Esophagus mucosa (tissue), 1 donor: ENCODE measurements at places on chromosomes 4 and X.

GRCh38 chr4:90857081-90857820 is 730.1 kb downstream of the CCSER1 start:
- no peak for ATAC-seq

- ATAC-seq = no peak
Measured at GRCh38 chrX:123405231-123405630, 221.2 kb downstream of the GRIA3 start.

GRCh38 chrX:53268173-53268572 is 13.2 kb downstream of the IQSEC2 start:
- ATAC-seq = peak; percentile 76

- no peak for ATAC-seq
Measured at GRCh38 chr4:142567620-142568451, 278.3 kb downstream of the INPP4B start.

DNA sequence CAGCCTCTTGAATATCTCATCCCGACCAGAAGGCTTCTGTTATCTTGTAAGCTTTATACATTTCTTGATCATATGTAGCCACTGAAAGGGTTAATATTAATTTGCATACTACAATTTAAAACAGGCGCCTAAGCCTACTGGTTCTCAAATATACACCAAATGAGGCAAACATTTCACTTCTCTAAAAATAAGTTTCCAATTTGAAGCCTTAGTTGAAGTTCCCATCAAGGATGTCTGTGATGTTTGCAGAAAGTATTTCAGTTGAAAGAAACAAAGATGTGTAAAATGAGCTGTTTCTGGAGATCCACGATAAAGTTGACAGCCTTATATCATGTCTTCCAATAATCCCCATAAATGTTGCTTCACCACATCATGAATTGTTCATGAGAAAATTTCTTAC is 70.6 kb downstream of the KIT start:
- ATAC-seq = no peak

DNA sequence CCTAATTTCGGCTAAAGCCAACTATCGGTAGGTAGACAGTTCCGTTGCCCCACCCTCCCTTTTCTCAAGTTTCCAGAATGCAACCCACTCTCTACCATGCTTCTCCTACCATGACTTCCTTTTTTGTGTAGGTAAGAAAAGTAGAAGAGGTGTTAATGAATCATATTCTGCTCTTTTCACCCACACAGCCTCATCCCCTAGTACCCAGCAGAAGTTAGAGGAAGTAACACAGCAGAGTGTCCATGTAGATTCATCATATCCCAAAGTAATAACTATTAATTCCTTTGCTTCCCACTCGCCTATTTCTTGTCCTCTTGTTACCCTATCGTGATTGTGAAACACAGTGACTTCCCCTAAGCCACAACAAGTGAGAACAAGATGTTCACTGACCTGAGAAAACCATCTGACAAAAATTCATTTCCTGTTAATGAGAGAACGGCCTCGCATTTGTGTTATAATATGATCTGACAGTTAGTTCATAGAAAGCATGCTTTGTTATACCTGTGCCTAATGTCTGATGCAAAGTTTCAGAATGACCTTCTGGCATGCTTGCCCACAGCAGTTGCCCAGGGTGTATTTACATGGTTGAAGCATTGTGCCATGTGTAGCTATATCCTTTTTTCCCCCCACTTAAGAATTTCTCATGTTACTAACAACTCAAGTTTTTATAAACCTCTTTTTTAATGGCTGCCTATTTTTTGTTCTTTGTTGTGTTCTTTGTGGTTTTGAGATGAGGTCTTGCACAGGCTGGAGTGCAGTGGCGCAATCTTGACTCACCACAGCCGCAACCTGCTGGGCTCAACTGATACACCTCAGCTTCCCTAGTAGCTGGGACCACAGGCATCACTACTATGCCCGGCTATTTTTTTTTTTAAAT is 185.6 kb downstream of the RAP1GDS1 start:
- peak; percentile 75 for ATAC-seq

- no peak for ATAC-seq
Measured at GRCh38 chr4:26594778-26595177, 10.9 kb downstream of the TBC1D19 start.

DNA sequence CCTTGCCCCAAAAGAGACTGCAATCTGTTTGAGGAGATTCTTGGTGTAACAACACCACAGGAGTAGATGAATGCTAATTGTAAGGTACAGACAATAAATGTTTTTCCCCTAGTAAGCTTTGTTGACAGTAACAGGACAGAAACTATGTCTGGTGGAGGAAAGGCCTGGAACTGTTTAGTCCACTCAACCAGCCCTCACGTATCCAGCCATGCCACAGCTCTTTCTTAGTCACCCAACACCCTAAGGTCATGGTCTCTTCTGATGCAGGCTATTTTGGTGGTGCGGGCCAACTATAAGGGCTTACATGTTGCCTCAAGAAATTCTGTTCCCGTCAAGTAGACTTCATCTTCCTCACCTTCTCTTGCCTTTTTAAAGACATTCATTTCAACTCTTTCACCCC is 75.9 kb upstream of the GAB1 start:
- ATAC-seq = no peak

DNA sequence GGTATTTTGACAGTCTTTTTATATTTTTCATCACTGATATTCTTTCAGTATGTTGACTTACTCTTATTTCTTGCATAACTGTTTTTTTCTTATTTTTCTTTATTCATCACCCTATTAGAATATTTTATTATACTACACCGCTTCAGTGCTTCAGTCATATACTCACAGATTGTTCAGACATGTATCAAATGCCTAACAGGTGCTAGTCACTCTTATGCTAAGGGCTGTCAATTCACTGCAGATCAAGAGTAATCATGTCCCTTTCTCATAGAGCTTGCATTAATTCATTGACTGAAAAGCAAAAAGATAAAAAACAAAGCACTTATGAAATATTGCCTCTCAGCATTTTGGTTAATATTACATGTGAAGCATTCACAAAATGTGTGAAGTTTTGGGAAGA is 1435.6 kb downstream of the STIM2 start:
- ATAC-seq = no peak

DNA sequence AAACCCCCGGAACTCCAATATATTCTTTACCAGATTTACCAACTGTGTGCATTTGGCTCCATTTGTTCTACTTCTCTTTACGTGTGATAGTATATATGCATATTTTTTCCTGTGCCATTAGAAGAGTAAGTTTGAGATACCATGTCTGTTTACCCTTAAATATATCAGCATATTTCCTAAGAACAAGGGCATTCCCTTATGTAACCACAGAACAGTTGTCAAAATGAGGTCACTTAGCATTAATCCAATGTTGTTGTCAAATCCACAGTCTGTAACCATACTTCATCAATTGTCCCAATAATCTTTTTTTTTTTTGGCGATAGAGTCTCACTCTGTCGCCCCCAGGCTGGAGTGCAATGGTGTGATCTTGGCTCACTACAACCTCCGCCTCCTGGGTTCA is 55.2 kb downstream of the TBC1D14 start:
- ATAC-seq = no peak

- no peak for ATAC-seq
Measured at GRCh38 chr4:55323375-55323774, 22.7 kb upstream of the SRD5A3 start.

DNA sequence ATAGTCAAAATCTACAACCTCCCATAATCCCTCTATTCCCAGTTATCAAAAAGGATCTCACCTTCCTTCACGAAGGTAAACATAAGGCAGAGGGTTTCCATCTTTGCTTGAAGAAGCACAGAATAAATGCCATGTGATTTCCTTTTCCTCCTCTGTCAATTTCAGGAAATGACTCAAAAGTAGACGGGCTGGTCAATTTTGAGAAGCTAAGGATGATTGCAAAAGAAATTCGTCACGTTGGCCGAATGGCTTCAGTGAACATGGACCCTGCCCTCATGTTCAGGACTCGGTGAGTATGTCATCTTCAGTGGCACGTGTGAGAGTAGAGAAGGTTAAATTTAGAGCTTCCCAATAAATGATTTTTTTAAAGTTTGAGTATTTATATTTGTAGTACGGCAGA is 240.2 kb downstream of the RAPGEF2 start:
- ATAC-seq = no peak

- no peak for ATAC-seq
Measured at GRCh38 chr4:72701987-72702819, 133.2 kb upstream of the ADAMTS3 start.

DNA sequence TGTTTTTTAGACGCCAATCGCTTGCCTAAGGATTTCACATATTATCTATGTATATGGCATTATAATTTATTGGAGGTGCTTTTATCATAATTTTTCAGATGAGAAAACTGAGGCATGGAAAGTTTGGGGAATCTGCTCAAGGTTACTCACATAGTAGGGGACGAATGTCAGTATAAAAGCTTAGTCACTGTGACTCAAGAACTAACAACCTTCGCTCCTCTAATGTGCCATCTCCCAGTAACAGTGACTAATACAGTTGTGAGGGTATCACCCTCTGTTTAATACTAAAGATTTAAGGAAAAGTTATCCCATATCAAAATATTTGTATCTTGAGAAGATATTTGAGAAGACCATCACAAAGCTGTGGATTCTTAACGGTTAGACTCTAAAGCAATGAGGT is 353.1 kb upstream of the SPOCK3 start:
- no peak for ATAC-seq

DNA sequence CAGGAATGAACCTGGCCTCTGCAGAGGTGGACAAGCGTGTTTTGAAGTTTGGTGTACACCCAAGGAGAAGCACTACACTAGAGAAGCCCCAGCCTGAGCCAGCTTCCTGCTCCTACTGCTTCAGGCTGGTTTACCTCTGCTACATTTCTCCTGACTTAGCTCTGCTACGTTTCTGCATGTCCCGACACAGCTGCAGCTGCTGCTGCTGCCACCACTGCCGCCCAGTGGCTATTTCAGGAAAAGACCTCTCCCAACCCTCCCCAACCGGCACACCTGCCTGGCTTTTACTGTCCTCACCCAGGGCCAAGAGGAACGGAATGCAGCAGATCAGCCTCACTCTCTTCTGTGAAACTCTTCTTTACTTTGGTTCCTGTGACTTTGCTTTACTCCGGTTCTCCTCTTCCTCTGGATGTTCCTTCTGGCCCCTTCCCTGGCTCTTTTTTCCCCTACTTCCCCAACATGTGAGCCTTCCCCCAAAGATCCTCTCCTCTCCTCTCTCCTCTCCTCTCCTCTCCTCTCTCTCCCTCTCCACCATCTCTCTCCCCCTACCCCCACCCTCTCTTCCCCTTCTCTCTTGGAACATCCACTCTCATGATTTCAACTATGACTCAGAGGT is 3.1 kb upstream of the P2RY4 start:
- peak; percentile 95 for ATAC-seq

- ATAC-seq = no peak
Measured at GRCh38 chr4:10461850-10462400, 4.7 kb upstream of the ZNF518B start.

DNA sequence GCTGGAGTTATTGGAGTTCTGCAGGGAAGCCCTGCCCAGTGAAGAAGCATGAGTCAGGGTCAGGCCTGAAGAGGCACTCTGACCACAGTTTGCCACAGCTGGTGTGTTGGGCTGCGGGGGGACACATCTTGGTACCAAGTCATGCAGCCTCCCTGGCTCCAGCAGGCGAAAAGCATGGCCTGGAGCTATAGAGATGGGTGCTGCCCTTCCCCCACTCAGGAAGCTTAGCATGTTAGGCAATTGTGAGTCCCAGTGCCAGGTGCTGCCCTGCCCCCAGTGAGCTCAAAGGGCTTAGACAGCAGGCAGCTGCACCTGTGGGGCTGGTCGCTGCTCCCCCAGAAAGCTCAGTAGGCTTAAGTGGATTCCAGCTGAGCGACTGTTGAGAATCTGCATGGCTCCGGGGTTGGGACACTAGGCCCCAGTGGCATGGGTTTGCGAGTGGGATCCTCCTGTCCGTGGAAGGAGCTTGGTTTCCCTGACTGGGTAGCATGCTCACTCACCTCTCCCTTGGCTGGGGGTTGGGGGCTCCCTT is 755.5 kb downstream of the GLUD2 start:
- ATAC-seq = no peak

DNA sequence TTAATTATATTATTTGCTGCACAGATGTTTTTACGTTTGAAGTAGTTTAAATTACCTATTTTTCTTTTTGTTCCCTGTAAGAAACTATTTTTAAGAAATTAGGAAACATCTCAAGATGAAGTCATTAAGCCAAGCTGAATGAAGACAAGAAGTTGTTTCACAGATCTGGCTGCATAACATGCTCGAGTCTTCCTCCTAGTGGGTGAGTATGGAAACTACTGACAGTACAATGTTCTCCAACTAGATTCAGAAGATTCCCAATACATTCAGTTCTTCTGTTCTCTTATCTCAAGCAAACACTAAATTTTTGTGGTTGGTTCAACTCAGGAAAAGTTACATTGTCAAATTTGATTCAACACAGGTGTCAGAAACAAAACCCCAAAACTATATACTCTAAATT is 256.8 kb upstream of the VCX start:
- peak; percentile 50 for ATAC-seq

DNA sequence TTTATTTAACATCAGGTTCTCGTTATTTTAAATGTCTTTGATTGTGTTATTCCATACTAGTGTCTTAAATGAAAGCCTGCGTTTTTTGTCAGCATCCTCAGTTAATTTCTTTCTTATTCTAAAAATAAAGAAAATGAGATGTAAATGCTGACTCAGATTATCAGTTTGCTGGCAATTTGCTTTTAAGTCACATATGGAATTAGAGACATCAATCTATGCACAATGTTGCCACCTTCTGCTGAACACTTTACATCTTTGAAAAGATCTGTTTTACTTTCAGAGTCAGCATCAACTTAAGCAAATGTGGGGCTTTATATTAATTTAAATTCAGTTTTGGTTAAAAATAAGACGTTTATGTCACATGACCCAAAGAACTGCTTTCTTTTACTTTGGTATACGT is 99.2 kb downstream of the ADGRL3 start:
- ATAC-seq = no peak

DNA sequence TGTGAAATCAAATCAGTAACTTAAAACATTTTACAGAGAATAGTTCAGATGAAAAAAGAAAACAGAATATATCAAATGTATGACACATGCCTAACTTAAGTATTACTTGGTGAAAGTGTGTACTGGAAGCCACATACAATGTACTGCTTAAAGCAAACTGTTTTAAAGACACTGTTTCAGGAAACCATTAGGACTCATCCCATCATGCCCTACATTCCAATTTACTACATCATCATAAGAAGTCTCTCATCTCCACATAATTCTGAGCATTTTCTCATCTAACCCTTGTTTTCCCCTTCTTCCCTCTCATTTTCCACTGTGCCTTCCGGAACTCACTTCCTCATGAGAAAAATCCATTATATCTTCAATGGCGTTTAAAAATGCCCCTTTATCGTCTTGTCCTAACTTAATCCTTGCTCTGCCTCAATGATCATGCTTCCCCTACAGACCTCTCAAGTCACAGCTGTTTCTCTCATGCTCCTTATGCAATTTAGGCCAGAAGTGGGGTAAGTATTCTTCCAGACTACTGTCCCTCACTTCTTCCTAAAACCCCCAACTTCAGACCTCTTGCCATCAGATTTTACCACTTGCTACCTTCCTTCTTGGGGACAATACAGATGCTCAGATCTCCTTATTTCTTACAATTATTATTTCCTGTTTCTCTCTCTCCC is 26.8 kb upstream of the FGF5 start:
- no peak for ATAC-seq
